ENCODE measurements at places on chromosomes 12 and 14. TPM values are rescaled to one million over a fixed set of nuclear protein-coding genes. Genes with fewer than 3 reads are reported as not detected.

OVCH1 gene
- not detected for total RNA-seq

MANSC1 gene
- 4.7 TPM for total RNA-seq

UBC gene
- total RNA-seq: 2,490 TPM

CLEC9A gene
- total RNA-seq: not detected

SLCO1A2 gene
- not detected for total RNA-seq

ANO4 gene
- total RNA-seq: 0.16 TPM

BCL11B gene
- under 0.01 TPM for total RNA-seq

SRSF5 gene
- 94.9 TPM for total RNA-seq

RNASE3 gene
- total RNA-seq: not detected

DENR gene
- total RNA-seq: 33.1 TPM

SOAT2 gene
- total RNA-seq: not detected

LRFN5 gene
- under 0.01 TPM for total RNA-seq

PPP1CC gene
- total RNA-seq: 69.5 TPM

GPR162 gene
- total RNA-seq: 1.5 TPM

ACSM4 gene
- total RNA-seq: not detected

AMIGO2 gene
- total RNA-seq: 3.2 TPM

ENO2 gene
- total RNA-seq: 3.4 TPM

TBX3 gene
- total RNA-seq: 4.5 TPM

JPH4 gene
- under 0.01 TPM for total RNA-seq

ESPL1 gene
- total RNA-seq: 9.4 TPM

SLC6A15 gene
- 45.9 TPM for total RNA-seq

ERBB3 gene
- not detected for total RNA-seq

GPR84 gene
- 0.16 TPM for total RNA-seq

ALX1 gene
- 0.16 TPM for total RNA-seq

CACNA1C gene
- total RNA-seq: under 0.01 TPM

CD27 gene
- total RNA-seq: not detected

FOS gene
- 116 TPM for total RNA-seq

UBR7 gene
- 41.4 TPM for total RNA-seq

KRT83 gene
- not detected for total RNA-seq
